ENCODE measurements at places on chromosomes 1 and 21. TPM values are rescaled to one million over a fixed set of nuclear protein-coding genes. Genes with fewer than 3 reads are reported as not detected.

GRCh38 chr1:28173151-28173979 is 3.1 kb downstream of the PTAFR start:
- peaks cover 34% of the 10 kb centered on the region for H3K4me1 ChIP-seq
- H3K36me3 ChIP-seq: no peaks in the 10 kb centered on the region
- H3K4me3 ChIP-seq: no peak overlapping the region
- no peaks in the 10 kb centered on the region for H3K27me3 ChIP-seq
- DNase-seq: no peak
- no peak overlapping the region for H3K27ac ChIP-seq

- peak overlapping the region; percentile 50 for H3K27ac ChIP-seq
- no peak overlapping the region for H3K4me3 ChIP-seq
- H3K4me1 ChIP-seq: peaks cover 34% of the 10 kb centered on the region
Measured at GRCh38 chr1:25673456-25673855, 56.9 kb downstream of the MAN1C1 start.

GRCh38 chr21:37620401-37620800 is 253.8 kb downstream of the DYRK1A start:
- no peaks in the 10 kb centered on the region for H3K4me1 ChIP-seq
- H3K27me3 ChIP-seq: no peaks in the 10 kb centered on the region
- H3K27ac ChIP-seq: no peak overlapping the region

DNA sequence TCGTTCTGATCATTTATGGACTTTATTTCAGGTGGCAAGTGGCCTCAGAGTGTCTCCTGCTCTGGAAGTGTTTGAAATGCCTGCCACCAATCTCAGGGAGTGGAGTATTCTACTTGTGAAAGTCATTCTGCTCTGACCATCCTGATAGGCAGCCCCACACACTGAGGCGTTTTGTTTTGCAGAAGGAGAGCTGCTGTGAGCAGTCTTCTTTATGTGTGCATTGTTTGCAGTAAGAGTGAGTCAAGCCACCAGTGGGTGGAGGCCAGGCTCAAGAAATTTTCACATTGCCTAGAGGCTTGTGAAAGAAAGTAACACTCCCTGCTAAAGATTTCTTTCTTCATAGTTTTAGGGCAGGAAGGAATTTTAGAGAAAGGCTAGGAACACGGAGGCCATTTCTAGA is 204.4 kb downstream of the SLC35F3 start:
- H3K27ac ChIP-seq: no peak overlapping the region
- no peak for DNase-seq
- H3K36me3 ChIP-seq: no peaks in the 10 kb centered on the region
- no peaks in the 10 kb centered on the region for H3K4me1 ChIP-seq

DNA sequence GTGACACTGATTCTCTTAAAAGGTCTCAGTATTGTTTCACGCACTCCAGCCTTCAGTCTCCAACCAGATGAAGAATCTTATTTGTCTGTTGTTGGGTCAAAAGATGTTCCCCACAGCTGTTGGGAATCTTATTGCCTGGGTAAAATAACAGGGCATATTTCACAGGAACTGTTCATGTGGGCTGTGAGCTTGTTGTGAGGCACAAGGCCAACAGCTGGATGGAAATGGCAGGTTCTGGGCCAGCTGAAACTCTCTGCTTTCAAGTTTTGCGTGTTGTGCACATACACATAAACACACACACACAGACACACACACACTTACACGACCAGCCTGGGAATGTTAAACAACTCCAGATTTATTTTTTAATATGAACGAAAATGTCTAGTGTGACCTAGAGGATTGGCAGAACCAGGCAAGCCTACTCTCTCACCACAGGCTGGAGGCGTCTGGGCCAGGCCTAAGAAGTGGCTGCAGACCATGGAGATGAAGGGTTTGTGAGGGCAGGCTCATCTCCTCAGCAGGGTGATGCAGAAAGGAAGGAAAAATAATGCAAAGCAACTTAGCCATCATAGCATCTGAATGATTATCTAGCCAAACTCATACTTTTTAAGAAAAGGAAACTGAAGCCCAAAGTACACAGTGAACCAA is 357.0 kb downstream of the TTLL7 start:
- H3K4me1 ChIP-seq: no peaks in the 10 kb centered on the region
- no peak overlapping the region for H3K27ac ChIP-seq
- H3K4me3 ChIP-seq: no peak overlapping the region
- no peaks in the 10 kb centered on the region for H3K27me3 ChIP-seq

CLCN6 gene
- total RNA-seq: 17.4 TPM

Data from naive thymus-derived CD4-positive, alpha-beta T cell (primary cell).